Activated CD4-positive, alpha-beta T cell treated with anti-CD3 and anti-CD28 coated beads, Interleukin-2, Interleukin-6, amounts not matched to agents 100 ng/mL and 50 ng/mL, durations not matched to agents 16 hours and 8 hours (primary cell): ENCODE measurements at places on chromosomes 13 and 19.

GRCh38 chr13:99723878-99724277 lies 222.6 kb downstream of the TM9SF2 start:
- DNase-seq: no peak

- DNase-seq: no peak
These were observed 92.6 kb downstream of the RAP2A start for GRCh38 chr13:97526556-97526955.

DNA sequence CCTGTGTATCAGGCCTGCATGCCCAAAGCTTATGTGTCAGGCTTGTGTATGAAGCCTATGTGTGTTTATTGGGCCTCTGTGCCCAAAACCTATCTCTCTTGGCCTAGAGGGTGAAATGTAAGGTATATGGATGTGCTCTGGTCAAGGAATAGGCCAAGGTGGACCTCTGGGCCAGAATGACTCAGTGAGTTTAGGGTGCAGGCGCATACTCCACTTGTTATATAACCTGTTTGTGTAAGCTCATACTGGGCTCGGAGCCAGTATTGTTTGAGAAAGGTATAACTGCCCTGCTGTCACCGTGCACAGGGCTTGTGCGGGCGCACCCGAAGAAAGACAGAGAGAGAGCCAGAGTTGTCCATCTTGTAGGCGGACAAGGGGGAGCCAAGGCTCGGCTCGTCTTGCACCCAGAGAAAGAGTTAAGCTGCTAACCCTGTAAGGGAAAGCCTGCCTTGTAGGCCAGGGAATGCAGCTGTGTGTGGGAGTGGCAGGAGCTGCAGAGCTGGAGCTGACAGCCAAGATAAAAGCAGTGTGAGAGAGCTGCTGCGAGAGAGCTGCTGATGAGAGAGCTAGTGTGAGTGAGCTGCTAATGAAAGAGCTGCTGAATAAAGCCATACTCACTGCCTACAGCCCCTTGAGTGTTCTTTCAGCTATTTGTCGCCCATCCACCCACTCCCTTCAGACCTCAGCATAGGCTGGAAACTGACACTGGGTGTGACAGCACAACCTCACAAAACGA lies 43.4 kb upstream of the N4BP2L1 start:
- DNase-seq: no peak

- DNase-seq: no peak
These were observed 23.2 kb downstream of the C13orf46 start for GRCh38 chr13:113950451-113951245.

GRCh38 chr19:34555447-34555846 lies 73.9 kb downstream of the WTIP start:
- DNase-seq: no peak

- no peak for DNase-seq
These were observed 4.0 kb upstream of the DPF1 start for GRCh38 chr19:38228005-38228377.

DNA sequence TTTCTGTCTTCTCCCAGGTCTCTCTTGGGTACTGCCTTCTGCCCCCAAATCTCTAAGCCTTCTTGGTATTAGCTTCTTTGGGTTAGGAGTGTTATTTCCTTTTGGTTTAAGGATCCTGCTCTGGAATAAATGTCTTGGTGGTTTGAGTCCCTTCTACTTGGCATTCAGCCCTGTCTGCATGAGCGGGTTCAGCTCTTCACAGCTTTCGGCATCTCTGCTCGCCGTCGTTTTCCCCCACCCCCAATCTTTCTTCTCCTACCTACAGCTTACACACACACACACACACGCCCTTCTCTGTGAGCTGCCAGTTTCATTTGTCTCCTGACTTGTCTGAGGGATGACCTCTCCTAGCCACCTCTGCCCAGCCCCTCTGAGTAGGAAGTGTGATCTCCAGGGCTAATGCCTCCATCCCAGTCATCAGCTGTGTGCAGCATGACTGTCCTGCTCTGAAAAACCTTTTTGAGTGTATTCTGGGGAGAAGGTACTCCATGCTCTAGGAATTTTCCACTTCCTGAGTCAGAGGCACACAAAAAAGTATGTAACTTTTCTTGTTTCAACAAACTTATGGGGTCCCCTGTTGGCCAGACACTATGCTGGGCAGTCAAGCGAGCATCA lies 4.7 kb downstream of the CNOT3 start:
- DNase-seq: no peak

- no peak for DNase-seq
These were observed 10.3 kb downstream of the ZNF480 start for GRCh38 chr19:52307275-52307674.

DNA sequence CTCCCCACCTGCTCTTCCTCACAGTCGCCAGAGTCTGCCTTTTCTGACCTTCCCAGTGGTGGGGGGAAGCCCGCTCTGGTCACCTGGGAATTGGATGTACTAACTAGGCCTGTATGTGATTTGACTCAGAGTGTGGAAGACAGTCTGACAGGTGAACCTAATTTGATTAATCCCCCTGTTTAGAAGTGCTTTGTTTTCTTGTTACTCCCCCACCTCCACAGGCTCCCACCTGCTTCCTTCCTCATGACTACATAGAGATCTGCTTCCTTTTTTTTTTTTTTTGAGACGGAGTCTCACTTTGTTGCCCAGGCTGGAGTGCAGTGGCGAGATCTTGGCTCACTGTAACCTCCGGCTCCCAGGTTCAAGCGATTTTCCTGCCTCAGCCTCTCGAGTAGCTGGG lies 44.0 kb downstream of the COG3 start:
- no peak for DNase-seq

- DNase-seq: peak; percentile 84
These were observed 63.5 kb upstream of the SPATA13 start for GRCh38 chr13:24097064-24097463.

- no peak for DNase-seq
These were observed 43.6 kb downstream of the PHF11 start for GRCh38 chr13:49539313-49539712.
